Epithelial cell of esophagus (primary cell): ENCODE measurements at places on chromosomes 11 and 22.

GRCh38 chr11:83008581-83008923 is 63.1 kb downstream of the RAB30 start:
- DNase-seq: peak; percentile 56

DNA sequence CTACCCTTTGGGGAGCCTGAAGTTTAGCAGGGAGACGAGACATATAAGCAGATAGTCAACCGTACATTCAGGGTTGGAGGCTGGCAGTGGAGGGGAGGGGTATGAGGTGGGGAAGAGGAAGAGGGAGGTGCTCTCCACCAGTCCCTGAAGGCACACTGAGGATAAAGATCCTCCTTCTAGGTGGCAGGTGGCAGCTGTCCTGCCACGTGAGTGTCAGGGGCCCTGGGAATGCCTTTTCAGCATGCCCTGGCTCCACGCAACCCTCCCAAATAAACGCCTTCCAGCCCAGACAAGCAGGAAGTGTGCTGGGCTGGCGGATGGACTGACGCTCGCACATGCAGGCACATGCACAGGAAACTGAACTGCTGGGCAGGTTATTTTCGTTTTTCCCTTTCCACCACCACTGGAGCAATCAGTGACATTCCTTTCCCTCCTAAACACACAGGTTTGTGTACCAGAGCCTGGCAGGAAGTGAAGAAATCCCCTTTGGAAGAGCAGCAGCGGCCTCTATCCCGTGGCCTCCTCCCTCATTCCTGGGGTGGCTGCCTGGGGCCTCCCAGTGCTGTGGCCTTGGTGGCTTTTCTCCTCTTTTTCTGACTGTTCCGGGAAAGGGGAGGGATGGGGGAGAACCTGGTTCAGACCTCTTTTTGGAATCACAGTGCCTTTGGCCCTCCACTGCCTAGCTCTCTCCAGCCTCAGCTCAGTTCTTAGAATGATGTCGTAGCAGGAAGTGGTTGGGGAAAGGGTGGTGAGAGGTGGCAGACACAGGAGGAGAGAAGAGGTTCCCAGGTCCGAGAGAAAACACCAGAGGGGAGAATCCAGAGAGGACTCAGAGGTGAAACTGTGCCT is 157.0 kb upstream of the TIMP3 start:
- DNase-seq: peak; percentile 97

- DNase-seq: no peak
These were observed 1.8 kb downstream of the YWHAH start for GRCh38 chr22:31945971-31946680.

- no peak for DNase-seq
These were observed 2.5 kb downstream of the MPPED2 start for GRCh38 chr11:30583476-30584280.

- DNase-seq: no peak
These were observed 54.0 kb upstream of the CD44 start for GRCh38 chr11:35084817-35085440.

DNA sequence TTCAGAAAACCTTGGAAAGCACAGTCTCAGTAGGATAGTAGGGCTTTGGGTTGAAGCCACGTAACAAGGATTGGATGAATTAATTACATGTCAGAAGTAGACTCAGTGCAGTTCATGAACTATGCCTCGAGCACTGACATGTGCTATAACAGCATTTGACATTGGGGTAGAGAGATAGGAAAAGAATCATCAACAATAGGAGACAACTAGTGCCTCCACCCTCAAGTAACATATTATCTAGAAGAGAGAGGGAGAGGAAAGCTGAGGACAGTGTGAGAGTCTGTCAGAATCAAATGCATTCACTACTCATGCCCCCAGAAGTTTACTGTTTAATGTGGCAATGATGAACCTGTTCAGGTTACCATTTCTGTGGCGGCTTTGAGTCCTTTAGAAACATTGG is 26.4 kb downstream of the MMP13 start:
- no peak for DNase-seq
